ENCODE measurements at places on chromosomes 1 and 21. TPM values are rescaled to one million over a fixed set of nuclear protein-coding genes. Genes with fewer than 3 reads are reported as not detected.

MR1 gene
- total RNA-seq: 33.0 TPM

SMCP gene
- not detected for total RNA-seq

RHBG gene
- total RNA-seq: not detected

PKP1 gene
- not detected for total RNA-seq

NGF gene
- not detected for total RNA-seq

NBPF4 gene
- not detected for total RNA-seq

HLX gene
- total RNA-seq: 43.8 TPM

ATP5IF1 gene
- total RNA-seq: 311 TPM

ANGPTL7 gene
- not detected for total RNA-seq

ST6GALNAC5 gene
- 2.0 TPM for total RNA-seq
